ENCODE measurements at places on chromosomes 6 and 20.

DNA sequence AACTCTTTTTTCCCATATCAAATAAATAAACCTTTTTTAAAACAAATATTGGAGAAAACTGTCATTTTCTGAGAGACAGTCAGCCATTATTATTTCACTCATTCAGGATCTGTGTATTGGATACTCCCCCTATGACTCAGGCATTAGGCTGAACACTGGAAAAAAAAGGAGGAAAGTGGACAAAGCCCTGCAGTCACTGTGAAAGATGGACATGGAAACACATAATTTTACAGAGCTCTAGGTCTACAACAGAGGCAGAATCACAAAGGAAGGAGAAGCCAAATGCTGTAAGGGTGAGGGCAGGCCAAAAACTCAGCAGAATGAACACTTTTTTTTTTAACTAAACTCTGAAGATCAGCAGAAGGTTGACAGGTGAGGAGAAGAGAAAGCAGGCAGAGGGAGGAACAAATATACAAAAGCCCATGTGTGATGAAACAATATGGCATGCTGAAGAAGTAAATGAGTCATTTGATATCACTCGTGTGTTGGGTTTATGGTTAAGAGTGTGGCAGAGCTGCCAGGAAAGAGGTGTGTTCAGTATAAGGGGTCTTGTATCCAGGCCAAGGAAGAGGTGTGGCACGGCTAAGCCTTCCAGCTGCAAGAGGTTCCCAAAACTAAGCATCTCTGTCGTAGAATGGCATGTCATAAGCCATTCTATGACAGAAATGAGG lies 39.1 kb downstream of the EPB41L2 start:
- no peak for DNase-seq

GRCh38 chr6:91476000-91476399 lies 889.1 kb upstream of the MAP3K7 start:
- DNase-seq: no peak

- peak; percentile 8 for DNase-seq
Observed at GRCh38 chr6:129764761-129765407, 54.9 kb upstream of the ARHGAP18 start.

GRCh38 chr6:49647476-49647875 lies 10.8 kb upstream of the RHAG start:
- DNase-seq: no peak

- DNase-seq: no peak
Observed at GRCh38 chr6:52227495-52227894, 16.8 kb downstream of the IL17F start.

- DNase-seq: no peak
Observed at GRCh38 chr6:36357872-36358225, 21.2 kb upstream of the BNIP5 start.

DNA sequence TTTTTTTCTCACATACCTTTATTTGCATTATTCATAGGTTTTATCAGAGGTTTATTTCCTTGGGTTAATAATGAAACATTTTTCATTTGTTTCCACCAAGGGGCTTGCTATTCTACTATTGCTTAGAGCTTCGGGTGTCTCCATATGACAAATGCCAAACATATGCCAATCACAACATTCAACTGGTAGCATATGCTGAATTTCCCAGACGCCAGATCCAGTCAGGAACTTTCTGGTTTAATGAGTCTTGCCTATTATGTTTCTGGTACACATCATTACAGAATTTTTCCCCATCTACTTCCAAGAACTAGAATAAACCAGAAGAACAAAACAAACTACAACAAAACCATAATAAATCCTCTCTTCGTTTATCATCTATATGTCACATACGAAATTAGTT lies 180.7 kb downstream of the PRKN start:
- no peak for DNase-seq

- DNase-seq: no peak
Observed at GRCh38 chr6:42260396-42260888, 42.8 kb upstream of the MRPS10 start.
